ENCODE measurements at places on chromosomes 2 and 18. TPM values are rescaled to one million over a fixed set of nuclear protein-coding genes. Genes with fewer than 3 reads are reported as not detected.

The IL1R2 gene
- total RNA-seq, result not detected

The SERTAD2 gene
- 73.8 TPM for total RNA-seq

The DSC2 gene
- not detected for total RNA-seq

The LCT gene
- 0.19 TPM for total RNA-seq

The CDH20 gene
- total RNA-seq, result not detected

The CRYGD gene
- total RNA-seq, result not detected

- DNase-seq, result no peak
Measured at GRCh38 chr2:238925816-238926521, 78.1 kb downstream of the TWIST2 start.

The HES6 gene
- 25.8 TPM for total RNA-seq

DNA sequence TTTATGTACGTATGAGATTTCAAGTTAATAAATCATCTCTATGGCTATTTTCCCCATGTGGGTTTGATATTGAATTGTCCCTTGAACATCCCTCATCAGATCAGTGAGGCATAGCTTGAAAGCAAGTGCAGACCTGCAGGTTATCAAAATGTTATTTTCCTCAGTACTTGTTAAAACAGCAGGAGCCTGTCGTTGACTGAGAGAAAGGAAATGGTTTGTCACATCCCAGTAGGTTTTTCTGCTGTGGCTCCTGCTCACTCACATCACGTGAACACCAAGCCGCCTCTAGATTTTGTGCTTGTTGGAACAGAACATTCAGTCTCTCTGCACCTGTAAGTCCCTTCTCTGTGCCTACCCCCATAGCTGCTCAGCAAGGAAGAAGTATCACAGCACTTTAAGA, 340.3 kb downstream of the CELF4 start:
- DNase-seq, result no peak
